ENCODE measurements at places on chromosomes 2 and 18.

- DNase-seq: peak; percentile 52
Measured at GRCh38 chr2:197777823-197778407, 7.2 kb downstream of the BOLL start.

DNA sequence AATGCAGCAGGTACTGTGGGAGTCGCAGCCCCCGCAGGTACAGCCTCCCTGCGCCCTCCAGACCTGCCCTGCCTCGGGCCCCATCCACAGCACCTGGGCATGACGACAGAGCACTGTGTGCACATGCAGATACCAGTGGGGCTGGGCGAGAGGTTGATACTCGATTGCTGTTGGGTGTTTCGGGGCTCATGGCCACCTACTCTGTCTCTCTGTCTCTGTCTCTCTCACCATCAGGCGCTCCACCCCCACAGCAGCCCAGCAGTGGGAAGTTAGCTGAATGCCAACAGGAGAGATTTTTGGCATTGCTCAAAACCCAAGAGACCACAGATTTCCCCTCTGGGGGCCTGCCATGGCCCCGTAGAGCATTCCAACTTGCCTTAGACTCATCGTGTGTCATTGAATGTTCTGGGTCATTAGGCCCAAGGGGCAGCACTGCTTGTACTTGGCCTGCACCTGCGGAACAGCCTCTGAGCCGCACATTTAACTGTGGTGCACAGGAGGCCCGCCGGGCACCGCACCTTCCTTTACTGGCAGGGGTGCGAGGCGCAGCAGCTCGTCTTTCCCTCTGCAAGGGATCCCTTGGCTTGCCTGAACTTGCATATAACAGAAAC is 18.8 kb downstream of the KCNIP3 start:
- DNase-seq: no peak

DNA sequence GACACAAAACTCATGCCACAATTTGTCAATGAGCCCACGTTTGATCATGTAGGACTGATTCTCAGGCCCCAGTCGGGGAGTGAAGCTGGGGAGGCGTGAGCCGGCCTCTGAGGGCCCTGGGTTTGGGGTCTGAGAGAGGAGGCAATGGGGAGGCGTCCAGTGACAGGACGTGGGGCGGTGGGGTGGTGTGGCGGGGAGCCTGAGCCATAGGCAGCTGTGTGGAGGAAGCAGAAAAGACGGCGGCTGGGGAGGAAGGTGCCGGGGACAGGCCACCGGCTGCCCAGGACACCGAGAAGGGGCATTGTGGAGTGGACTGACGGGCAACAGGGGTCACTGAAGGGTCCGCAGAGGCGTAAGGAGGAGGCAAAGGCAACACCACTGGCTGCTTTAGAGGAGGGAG is 7.2 kb downstream of the CHPF start:
- no peak for DNase-seq

DNA sequence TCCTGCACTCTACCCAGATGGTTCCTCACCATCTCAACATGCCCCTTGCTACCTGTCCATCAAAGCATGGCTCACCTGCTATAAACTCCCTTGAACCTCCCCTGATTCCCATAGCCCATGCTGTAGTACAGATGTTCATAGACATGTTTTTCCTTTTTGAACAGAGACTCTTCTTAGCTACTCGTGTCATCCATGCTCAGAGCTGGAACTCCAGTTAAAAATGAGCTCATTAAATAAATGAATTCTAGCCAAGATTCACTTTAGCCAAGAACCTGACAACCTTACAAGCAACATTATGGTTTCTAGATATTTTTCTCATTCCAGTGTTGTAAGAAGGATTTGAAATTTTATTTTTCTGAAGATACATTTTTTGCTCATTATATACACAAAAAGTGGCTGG is 65.0 kb downstream of the SCG2 start:
- DNase-seq: no peak

- no peak for DNase-seq
Measured at GRCh38 chr2:173393186-173393585, 38.5 kb downstream of the CDCA7 start.

DNA sequence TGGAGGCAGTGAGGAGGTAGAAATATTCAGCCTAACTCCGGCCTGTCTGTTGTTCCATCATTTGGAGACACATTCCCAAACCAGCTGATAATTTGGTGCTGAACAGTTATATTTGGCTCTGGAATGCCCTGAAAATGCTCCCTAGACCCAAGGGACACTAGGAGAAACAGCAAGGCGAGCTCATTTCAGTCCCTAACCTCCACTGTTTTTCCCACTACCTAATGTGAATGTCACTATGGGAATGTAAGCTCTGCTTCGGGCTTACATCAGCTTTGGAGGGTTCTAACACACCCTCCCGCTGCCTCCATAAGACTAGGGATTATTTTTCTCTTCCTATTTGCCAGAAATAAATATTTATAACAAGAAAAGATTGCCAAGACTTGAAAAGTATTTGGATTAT is 103.5 kb downstream of the ANTXR1 start:
- DNase-seq: no peak

All from CD4-positive, CD25-positive, alpha-beta regulatory T cell (primary cell).